ENCODE measurements at places on chromosomes 2 and 18.

DNA sequence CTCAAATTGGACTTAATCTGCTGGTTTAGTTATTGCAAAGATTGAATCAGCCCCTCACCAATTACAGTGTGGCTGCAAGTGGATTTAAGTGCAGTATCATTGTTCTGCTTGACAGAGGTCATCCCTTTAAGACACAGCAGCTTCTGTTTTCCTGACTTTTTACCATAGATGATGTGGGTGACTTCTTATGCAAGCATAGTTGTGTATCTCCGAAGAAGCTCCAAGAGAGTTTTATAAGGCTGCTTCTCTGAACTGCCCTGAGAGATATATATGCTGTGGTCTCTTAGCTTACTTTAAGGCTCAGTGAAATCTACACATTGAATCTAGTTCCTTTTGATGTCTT is 3.5 kb downstream of the TRIB2 start:
- DNase-seq: no peak

- no peak for DNase-seq
Measured at GRCh38 chr18:72063001-72063400, 481.1 kb downstream of the CBLN2 start.

GRCh38 chr2:101806701-101807100 is 109.2 kb downstream of the MAP4K4 start:
- no peak for DNase-seq

GRCh38 chr2:204505488-204505887 is 39.8 kb upstream of the PARD3B start:
- DNase-seq: no peak

DNA sequence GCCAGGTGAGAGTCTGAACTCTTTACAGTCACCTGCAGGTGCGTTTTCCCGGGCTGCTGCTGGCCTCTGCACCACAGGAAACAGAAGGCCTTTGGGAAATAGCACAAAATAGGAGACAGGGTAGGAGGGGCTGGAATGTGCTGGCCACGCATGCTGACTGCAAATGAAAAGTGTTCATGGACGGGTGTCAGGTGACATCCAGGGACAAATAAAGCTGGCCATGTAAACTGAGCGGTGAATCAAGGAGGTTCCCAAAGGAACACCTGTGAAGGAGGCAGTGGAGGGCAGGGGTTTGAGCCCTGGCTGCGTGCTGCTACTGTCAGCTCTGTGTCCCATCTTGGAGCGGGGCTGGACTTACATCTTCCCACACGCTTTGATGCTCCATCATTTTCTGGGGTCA is 42.4 kb upstream of the GBX2 start:
- no peak for DNase-seq

- DNase-seq: no peak
Measured at GRCh38 chr2:169819106-169819505, 5.6 kb downstream of the METTL5 start.

GRCh38 chr2:1726558-1726957 is 17.8 kb downstream of the PXDN start:
- no peak for DNase-seq

DNA sequence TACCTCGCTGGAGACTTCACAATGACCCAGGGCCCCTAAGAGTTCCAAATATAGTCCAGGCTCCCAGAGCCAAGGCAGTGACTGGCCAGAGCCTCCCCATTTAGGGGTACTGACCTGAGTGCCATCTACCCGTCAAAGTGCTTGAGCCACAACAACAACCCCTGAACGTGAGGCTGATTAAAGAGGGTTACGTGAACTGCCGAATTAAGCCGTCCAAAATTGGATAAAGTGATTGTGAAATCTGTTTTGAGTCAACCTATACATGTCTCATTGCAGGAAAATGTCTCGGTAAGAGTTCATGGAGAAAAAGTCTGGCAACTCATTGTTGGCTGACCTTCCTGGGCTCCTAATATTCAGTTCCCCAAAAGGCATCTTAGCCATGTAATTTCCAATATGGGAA is 116.3 kb downstream of the TTC32 start:
- no peak for DNase-seq

GRCh38 chr2:203775684-203776083 is 69.2 kb downstream of the CD28 start:
- no peak for DNase-seq

- DNase-seq: no peak
Measured at GRCh38 chr2:1569879-1570450, 156.7 kb downstream of the TPO start.

DNA sequence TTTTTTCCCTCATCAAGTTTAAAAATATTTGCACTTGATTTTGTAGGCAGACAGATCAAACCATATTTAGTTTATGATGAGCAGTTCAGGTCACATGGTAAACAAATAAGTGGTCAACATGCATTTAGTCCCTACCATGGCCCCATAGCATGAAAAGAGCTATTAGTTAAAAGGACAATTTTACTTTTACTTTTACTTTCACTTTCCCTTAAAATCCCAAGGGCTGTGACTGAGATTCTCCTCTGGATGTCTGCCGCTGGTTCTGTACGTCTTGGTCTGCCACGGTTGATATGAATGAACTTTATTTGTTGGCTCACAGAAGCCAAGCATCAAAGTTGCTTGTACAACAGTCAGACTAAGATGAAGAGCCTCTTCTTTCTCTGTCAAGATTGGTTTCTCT is 626.2 kb upstream of the CDH7 start:
- DNase-seq: no peak

DNA sequence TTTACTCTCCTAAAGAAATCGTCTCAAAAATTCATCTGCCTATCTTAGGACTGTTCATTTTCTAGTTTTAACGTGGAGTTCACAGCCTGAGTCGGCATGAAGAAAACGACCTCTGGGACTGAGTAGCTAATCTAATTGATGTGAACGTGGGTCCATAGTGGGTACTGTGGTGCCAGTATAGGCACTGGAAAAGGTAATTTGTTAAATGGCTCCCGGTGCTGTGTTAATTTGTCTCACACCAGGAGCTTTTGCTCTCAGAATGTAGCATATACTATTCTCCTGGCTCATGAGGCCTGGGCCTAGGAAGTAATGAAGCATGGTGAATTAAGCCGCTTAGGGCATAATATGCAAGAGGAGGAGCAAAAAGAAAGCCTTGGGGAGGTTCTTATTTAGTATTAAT is 414.4 kb upstream of the NXPH2 start:
- no peak for DNase-seq

- no peak for DNase-seq
Measured at GRCh38 chr18:11047156-11047555, 102.2 kb downstream of the PIEZO2 start.

GRCh38 chr2:181673173-181673572 is 7.1 kb downstream of the NEUROD1 start:
- no peak for DNase-seq

DNA sequence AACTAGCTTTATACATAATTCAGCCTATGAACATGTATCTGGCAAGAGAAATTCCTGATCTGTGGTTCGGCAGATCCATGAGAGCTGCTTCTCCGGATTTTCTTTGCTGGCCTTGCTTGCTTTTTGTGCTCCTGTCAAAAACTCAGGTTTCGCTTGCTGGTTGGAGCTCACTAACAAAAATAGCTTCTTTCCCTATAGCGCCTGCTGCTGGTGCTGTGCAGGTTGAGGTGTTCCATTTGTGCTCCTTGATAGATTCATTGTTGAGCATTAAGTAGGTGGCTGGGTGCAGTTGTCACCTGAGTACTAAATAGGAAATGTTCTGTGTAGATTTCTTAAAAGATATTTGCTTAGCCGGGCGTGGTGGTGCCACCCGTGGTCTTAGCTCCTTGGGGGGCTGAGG is 148.1 kb downstream of the PRPF40A start:
- DNase-seq: no peak

GRCh38 chr2:236993-237539 is 26.8 kb downstream of the SH3YL1 start:
- no peak for DNase-seq

- no peak for DNase-seq
Measured at GRCh38 chr18:50700245-50701165, 119.3 kb downstream of the MRO start.

DNA sequence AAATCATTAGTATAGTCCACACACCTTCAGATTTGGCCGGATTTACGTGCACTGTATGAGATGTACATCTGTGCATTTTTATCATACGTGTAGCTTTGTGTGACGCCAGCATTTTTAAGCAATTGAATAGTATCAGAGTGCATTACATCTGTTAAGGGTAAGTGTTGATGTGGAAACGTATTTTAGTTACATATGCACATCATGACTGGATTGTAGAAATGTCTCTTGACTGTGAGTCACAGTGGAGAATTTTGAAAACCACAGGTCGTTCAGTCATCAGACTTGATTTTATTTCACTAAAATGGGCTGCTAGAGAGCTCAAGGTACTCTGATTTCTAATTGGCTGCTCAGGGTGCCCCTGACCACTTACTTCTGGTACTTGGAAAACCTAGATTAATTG is 5.4 kb upstream of the GPBAR1 start:
- DNase-seq: peak; percentile 40

- no peak for DNase-seq
Measured at GRCh38 chr2:16105669-16106281, 165.4 kb downstream of the MYCN start.

DNA sequence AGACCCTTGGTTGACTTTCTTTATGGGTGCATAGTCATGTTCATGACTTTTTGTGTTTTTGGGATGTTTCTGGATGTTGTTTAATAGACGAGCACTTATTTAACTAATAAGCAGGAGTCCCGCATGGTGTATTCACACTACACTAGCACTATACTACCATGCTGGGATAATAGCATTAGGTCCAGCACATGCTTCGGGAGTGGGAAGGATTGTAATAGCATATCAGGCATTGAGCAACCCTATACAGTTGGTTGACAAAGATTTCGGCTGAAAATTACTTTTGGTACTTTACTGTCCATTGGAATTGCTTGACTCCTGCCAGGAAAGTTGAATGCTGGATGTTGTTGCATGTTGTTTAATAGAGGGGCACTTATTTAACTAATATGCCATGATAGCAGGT is 2.8 kb downstream of the SH3RF3 start:
- DNase-seq: no peak

GRCh38 chr2:99648178-99648844 is 158.5 kb upstream of the REV1 start:
- peak; percentile 73 for DNase-seq
